NCI-H526 (cell line): ENCODE measurements at places on chromosomes 16 and 17.
A peak's percentile ranks its signal among the peaks of the same experiment; 100 is the strongest.

DNA sequence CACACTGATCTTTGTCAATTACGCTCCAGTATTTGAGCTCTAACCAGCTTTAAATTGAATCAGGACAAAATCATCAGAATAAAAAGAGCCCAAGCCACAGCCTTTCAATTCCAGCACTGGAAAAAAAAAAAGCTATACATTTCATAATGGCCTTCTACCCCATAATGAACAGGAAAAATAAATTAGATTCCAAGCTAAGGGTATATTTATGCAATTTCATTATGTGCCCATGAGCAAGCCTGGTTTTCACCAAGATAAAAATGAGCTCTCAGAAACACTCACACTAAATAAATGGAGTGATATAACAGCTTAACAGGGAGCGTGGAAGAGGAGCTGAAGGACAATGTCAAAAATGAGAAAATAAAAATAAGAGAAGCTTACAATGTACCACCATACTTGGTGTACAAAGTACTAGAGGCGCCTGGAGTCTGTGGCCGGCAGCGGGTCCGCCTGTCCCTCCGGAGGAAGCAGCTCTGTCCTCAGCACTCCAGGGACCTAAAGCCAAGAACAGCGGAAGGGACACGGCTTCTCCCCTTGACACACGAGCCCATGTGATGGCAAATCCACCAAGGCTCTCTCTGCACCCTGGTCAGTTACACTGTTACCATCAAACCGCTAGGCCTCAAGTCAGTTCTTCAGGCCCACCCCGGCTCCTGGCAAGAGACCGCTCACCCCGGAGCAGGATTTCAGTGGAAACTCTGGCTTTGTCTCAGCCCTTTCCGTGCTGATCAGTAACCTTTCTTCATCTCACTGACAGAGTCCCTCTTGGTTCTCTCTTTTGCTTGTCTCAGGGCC is 69.6 kb downstream of the RBFOX3 start:
- no peak for DNase-seq

GRCh38 chr16:56988161-56988947 is 1.0 kb upstream of the NLRC5 start:
- DNase-seq = no peak

- no peak for DNase-seq
Measured at GRCh38 chr16:57352636-57353047, 5.9 kb upstream of the CCL22 start.

DNA sequence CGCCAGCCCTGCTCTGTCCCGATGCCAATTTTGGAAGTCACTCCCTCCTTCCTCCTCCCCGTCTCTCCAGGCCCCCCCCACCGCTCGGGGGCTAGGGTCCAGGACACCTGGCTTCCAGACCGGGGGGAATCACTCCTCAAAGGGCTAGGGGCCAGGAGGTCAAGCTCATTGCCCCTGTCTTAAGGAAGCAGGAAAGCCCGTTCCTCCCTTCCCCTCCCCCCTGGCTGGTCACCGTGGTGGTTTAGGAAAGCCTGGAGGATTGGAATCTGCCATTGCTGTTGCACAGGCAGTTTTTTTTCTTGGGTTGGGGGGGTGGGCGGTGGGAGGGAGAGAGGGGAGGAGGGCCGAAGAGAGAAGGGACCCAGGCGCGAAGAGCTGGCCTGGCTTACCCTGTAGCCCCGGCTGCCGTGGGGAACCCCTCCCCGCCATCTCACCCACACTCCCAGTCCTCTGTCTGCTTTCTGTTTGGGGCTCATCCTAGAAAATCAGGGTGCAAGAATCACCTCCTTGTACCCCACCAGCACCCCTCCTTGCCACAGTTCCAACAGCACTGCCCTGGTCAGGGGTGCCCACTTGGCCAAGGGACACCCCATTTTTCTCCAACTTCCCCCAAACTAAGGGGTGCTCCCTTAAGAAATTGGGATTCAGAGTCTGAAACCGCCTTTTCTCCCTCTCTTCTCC is 2.9 kb upstream of the BCL6B start:
- DNase-seq = no peak

GRCh38 chr16:89536886-89537548 is 23.5 kb upstream of the RPL13 start:
- no peak for DNase-seq

DNA sequence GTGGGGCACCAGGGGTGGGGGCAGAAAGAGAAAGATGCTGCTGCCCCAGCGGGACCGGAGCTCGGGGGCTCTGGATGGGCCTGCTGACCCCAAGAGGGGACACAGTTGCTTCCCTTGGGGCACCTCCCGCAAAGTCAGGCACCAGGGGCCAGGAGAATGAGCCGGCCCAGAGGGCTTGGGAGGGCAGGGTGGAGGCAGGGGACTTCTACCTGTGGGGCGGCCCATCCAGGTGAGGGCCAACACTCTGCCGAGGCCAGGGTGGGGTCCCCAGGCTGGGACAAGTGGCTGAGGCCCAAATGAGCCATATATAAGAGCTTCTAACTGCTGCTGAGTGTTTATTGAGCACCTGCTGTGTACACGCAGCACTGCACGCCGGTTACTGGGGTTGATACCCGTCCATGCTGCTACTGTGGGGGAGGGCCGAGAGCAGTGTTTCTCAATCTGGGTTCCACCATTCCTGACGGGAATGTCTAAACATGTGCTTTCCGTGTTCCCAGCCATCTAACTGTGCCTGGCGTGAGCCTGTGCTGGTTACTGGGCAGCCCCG is 211.7 kb upstream of the GSE1 start:
- no peak for DNase-seq

- DNase-seq = no peak
Measured at GRCh38 chr16:1560866-1561265, 27.4 kb downstream of the TMEM204 start.

GRCh38 chr17:5011928-5012327 is 14.2 kb downstream of the KIF1C start:
- DNase-seq = no peak

DNA sequence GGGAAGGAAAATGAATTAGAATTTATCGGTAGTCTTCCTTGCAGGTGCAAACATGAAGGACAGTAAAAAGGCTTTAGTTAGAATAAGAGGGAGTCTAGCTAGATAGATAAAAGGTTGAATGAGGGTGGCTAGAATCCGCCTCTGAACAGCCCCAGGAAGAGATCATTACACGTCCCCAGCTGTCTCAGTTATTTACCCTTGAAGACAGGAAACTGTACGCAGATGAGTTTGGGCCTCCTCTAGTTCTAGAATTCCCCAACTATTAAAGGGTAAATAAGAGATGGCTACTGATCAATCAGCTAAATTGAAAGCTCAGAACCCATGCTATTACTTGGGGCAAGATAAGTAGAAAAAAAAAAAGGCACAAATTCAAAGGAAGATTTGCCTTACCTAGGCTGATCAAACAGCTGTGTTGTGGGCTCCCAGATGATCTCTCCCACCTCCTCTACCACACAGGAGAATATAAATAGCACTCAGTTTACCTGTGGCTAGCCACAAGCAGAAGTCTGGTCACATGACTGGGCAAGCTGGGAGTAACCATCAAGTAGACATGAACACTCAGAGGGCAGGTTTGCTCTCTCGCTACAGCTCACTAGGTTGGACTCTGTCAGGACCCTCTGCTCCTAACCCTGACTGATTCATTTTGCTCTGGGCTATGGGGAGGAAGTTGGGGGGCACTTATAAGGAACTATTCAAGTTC is 17.0 kb downstream of the FAM117A start:
- no peak for DNase-seq

GRCh38 chr16:88977018-88977811 is at the start of gene CBFA2T3:
TSS of gene CBFA2T3 (minus strand) at chr16:88977207. CDS start at chr16:88976807, 400 bp downstream.
- no peak for DNase-seq

DNA sequence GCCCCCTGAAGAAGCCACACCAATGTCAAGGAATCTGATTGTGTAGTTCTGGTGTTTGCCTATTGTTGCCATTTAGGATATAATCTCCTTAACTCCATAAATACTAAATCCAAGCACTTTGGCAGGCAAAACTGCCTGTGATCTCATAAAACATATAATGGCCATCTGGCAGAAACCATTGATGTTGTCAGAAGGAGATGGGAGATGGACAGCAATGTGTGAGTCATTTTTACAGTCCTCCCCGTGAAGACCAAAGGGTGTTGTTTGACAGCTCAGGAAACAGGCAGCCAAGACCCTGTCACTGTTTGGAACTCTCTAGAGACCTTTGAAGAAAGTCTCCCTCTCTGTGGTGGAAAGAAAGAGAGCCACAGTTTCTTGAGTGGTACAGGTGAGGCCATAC is 454.1 kb downstream of the HS3ST3B1 start:
- DNase-seq = no peak

DNA sequence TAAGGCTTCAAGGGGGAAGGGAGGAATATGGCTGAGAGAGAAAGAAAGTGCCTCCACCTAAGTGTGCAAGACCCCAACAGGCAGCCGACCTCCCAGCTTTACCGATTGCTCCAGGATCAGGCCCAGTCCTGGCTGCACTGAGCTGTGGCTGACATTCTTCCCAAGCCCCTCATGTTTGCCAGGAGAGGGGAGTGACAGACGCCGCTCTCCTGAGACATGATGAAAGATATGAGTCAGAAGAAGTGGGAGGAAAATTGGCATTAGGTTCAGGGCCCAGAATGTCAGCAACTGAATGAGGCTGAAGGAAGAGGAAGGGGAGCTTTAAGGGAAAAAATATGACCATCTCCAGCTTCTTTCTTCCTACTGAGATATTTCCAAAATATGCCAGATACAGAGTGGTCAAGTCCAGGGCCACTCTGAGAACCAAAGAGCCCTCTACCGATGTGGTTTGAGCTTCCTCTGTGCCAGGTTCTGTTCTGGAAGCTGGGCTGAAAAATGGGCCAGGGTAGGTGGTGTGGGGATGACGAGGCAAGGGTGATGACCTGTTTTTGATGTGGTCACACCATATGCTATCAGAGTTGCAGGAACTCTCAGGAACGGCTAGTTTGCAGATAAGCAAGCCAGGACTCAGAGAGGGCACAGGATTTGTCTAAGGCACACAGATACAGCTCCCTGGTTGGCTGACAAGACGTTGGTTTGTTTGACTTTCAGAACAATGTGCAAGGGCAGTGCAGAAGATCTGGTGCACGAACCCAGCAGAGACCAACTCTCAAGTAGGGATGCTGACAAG is 176.7 kb downstream of the SOX9 start:
- no peak for DNase-seq

- DNase-seq = no peak
Measured at GRCh38 chr16:79691007-79691406, 90.5 kb upstream of the MAF start.

- DNase-seq = no peak
Measured at GRCh38 chr17:76868669-76869495, 678 bp downstream of the MGAT5B start.

- peak; percentile 55 for DNase-seq
Measured at GRCh38 chr16:50478773-50479149, 69.4 kb upstream of the NKD1 start.

DNA sequence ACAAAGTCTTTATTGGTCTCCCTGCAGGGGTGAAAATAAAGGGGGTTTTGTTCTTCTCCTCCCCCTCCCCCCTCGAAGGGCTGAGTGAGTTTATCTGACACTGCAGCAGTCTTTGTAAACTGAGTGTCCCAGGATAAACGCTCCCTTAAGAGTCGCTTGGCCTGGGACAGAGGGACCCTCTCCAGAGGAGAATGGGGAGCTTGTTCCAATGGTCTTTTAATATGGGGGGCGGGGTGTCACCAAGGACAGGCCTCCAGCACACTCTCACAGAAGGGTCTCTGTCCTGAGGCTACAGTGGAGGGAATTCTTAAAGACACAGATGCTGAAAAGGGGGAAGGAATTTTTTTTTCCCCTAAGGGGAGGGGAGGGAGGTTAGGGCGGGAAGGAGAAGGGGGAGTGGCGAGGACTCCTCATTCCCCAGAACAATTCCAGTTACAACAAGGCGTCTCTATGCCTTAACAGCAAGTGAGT is 455.5 kb downstream of the SOX9 start:
- DNase-seq = no peak

DNA sequence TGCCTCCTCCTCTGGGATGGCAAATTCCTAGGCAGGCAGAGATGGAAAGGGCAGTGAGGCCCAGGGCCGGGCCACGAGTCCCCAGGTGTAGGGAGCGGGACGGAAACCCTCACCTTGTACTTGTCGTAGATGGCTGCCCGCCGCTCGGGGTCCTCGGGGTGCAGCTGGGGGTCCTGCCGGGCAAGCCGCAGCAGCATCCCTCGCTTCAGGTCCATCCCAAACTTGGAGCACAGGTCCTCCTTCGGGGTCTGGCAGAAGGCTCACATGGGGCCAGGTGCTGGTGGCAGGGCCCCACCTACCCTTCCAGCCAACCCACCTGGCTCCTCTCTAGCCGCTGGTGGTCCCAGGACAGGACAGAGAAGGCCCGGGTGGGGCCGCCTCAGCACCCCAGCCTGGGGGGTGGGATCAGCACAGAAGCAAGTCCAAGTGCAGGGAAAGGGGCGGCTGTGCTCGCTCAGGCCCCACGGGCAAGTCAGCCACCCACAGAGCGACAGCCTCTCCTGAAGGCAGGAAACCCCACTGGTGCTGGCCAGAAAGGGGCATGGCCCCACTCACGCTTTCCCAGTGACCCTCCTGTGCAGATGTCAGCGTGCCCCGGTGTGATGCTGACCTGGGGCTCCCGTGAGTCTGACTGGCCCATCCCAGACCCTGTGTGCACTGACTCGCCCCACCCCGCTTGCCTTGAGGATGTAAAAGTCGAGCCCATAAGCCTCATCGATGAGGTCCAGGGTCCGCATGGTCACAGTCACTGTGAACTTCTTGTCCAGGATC is 1.8 kb downstream of the MRPL28 start:
- DNase-seq = no peak

DNA sequence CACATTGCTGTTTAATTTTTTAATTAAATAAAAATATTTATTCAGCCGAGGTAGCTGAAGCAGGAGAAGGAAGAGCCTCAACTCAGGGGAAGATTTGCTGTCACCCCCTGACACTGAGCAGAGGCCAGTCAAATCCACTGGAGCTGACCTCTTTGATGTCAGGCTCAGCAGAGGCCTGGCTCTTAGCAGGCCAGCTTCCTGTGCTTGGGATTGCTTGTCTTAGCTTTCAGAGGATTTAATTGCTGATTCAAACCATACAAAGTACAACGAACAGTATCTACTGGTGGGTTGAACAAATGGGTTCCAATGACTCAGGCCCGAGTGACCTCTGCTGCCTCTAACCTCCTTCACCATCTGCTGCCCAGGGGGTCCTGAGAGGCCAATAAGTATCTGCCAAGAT is 417.0 kb upstream of the HSBP1 start:
- no peak for DNase-seq

- DNase-seq = peak; percentile 80
Measured at GRCh38 chr16:81831722-81832126, 52.6 kb downstream of the PLCG2 start.
